ENCODE measurements at places on chromosomes 1 and 21.

GRCh38 chr1:29338908-29339575 is 102.7 kb downstream of the PTPRU start:
- no peak for DNase-seq

GRCh38 chr1:6801199-6801598 is 15.9 kb downstream of the CAMTA1 start:
- DNase-seq, result no peak

DNA sequence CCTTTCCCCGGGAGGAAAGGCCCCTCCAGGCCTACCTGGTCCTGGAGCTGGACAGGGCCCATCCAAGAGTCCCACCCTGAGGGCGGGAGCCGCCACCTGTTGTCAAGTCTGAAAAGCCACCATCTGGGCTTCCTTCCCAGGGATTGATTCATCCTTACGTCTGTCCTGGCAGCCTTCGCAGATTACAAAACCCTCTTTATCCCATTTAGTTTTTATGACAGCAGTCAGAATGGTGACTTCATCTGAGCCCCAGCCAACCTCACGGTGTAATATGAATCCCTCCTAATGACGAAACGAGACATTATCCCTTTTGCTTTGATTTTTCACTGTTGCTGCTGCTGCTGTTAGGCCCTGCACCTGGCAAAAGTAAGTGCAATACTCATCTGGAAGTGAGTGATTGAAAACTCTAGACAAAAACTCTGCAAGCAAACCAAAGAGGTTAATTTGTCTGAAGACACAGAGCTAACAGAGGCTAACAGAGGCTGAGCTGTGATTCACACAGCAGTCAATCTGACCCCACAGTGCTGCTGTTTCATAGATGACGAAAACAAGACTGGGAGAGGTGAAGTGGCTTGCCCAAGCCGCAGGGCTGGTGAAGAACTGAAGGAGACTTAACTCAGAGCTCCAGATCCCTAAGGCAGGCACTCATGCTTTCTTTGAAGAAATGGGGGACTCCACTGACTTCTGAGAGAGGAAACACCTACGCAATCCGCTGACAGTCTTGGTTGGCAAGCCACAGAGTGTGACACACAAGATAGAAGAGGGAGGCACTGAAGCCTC is 30.0 kb upstream of the S100A7 start:
- peak; percentile 88 for DNase-seq

- DNase-seq, result no peak
Observed at GRCh38 chr1:180962178-180962577, 49.5 kb downstream of the KIAA1614 start.

DNA sequence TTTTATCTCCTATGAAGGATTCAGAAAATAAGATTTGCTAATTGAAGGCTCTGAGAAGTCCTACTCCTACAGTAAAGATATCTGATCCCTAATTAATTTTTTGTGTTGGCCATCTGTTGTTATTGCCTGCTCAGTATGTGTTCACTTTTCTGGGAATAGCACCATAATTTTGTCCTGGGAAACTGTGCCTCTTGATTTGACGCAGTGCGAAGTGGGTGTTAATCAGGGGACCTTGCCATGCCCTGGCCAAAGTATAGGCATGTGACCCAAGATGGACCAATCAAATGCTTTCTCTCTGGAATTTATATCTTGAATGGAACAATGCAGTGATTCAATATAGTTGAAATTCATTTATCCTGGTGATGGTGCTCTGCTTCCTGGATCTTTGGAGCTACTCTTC is 30.4 kb upstream of the GNG12 start:
- no peak for DNase-seq

- no peak for DNase-seq
Observed at GRCh38 chr1:69976896-69977295, 228.5 kb downstream of the LRRC40 start.

- peak; percentile 69 for DNase-seq
Observed at GRCh38 chr1:15304708-15305467, 57.9 kb downstream of the FHAD1 start.

DNA sequence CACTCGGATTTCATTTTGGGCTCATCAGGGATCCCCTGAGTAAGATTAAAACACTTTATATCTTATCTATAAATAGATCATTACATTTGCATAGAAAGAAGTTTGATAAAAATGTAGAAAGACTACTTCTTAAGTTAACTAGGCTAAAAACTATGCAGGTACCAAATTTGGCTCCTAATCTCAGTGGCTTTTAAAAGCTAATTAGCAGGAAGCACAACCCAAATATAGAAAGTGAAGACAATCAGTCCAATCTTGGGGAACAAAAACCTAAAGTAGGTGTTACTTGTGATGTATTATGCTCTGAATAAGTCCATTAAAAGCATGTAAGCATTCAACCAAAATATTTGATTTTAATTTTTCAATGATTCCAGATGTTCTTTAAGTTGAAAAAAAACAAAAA is 35.4 kb downstream of the SMYD3 start:
- no peak for DNase-seq

- no peak for DNase-seq
Observed at GRCh38 chr1:52907068-52907811, 14.3 kb downstream of the ECHDC2 start.

DNA sequence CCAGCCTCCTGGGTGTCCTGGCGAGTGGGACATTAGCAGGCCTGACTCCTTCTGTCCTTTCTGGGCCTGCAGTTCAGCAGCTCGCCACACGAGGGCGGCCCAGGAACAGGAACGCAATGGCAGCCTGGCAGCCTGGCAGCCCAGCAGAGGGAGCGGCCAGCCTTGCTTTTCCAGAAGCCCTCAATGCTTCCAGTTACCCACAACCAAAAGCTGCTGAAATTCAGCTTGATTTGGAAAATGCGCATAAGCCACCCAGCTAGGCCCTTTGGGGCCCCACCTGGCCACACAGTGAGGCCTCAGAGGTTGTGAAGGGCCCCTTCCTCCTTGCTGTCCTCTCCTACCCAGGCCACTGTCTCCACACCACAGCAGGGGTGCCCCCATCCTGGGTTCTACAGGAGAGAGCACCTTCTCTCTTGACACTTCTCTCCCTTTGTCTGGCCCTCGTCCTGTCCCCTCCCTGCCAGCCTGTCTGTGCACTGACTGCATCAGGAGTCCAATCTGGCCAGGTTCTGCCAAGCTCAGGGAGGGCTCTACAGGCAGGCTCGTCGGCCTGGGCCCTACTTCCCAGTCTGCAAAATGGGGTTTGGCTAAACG is 103.4 kb upstream of the VAMP3 start:
- peak; percentile 80 for DNase-seq
